ENCODE measurements at places on chromosomes 11 and 22.

DNA sequence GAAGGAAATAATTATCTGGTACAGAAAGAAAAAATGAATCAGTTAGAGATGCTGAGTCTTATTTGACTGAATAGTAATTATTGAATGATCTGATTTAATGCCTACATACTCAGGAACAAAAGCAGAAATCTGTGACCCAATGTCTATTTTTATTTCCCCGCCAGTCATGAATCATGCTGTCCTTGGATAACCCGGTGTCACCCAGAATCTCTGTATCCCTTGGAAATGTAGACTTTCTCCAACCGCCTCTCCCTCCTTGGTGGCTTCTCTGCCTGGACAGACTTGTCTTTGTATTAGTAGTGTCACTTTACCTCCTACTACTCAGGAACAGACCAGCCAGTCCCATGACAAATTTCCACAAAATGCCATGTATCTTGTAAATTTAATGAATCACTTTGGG, 173.3 kb upstream of the PDGFD start:
- DNase-seq = no peak

- DNase-seq = no peak
These were observed 28.7 kb upstream of the NAV2 start for GRCh38 chr11:19683862-19684491.

DNA sequence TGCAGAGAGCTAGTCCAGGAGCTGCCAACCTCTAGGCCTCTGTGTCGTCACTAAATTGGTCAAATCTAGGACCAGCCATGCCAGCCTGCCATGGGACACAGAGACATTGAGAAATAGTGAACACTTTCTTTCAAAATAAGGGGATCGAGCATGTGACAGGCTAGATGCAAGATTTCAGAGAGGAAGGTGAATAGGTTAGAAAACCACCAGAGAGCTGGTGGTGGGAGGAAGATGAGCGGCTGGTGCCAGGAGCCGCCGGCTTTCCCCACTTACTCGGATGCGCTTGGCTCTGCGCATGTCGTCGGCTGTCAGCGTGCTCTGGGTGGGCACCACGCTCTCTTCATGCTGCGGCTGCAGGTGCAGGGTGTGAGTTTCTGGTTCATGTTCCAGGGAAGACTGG, 35.4 kb upstream of the NFRKB start:
- DNase-seq = no peak

DNA sequence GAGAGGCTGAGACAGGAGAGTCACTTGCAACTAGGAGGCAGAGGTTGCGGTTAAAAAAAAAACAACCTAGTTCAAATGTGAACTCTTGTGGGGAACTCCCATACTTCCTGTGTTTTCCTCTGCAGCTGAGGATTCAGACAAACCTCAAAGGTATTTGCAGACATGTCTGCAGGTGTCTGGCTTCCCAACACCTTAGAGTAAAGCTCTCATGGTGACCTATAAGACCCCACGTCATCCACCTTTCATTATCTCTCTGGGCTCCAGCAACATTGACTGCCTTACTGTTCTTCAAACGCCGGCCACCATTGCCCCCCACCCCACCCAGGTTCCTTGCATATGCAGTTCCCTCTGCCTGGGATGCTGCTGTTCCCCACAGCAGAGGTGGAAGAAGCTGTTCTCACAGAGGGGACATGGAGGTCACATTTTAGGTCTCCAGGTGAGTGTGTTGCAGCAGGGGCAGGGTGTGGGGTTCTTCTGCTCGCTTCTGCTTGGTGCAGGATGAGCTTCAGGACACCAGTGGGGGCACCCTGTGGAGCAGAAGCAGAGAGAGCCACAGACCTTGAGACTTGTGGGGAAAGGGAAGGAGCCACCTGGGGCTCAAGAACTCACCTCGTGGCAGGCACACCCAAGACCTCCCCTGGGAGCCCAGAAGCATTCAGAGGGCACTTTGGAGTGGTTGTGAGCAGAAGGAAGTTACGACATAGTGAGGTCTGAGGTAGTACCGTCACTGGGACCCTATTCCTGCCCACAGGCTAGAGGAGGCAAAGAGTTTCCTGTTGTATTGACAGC, 203.2 kb downstream of the CSNK2A3 start:
- no peak for DNase-seq

GRCh38 chr22:37126383-37126782, 16.9 kb upstream of the TMPRSS6 start:
- DNase-seq = no peak

DNA sequence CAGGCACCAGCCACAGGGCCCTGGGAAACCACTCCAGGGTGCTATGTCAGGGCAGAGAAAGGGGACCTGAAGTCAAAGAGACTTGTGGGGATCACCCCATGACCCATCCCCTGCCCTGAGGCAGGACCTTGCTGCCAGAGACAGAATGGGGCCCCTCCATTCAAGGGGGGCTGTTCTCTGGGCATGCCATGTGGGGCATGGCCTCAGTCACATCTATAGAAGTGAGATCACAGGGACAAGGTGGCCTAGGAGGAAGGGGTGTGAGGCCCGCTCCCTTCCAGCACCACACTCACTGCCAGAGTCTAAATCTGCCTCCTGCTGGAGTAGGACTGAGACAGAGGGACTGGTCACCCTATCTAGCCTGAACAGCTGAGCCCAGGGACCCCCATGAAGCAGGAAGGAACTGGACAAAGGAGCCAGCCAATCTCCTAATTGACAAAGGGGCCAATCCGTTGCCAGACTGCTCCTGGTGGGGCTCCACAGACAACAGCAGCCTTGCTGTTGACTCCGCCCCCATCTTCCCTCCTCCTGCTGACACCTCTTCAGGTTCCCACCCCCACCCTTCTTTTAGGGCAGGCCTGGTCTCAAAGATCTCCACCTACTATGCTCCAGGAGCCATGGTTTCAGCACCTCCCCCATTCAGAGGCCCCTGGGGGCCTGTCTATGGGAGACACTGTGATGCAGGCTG, 26.0 kb downstream of the NEAT1 start:
- no peak for DNase-seq

DNA sequence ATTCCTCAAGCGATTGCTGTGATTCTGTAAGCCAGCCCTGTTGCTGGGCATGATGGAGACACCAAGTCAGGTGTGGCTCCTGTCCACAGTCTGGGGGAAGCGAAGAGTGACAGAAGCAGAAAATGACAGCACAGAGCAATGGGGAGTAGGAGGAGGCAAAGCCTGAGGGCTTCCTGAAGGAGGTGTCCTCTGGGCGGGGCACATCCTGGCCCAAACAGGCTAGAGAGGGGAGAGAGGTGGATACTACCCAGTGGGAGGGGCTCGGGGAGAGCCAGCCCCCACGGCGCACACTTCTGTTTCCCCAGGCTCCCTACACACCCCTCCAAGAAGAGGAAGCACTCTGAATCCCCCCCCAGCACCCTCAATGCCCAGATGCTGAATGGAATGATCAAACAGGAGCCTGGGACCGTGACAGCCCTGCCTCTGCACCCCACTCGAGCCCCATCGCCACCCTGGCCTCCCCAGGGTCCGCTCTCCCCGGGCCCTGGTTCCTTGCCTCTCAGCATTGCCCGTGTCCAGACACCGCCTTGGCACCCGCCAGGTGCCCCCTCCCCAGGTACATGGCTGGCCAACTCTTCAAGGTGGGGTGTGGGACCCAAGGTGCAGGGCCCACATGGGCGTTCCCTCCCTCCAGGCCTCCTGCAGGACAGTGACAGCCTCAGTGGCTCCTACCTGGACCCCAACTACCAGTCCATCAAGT, 18.9 kb downstream of the MYRF start:
- DNase-seq = no peak

DNA sequence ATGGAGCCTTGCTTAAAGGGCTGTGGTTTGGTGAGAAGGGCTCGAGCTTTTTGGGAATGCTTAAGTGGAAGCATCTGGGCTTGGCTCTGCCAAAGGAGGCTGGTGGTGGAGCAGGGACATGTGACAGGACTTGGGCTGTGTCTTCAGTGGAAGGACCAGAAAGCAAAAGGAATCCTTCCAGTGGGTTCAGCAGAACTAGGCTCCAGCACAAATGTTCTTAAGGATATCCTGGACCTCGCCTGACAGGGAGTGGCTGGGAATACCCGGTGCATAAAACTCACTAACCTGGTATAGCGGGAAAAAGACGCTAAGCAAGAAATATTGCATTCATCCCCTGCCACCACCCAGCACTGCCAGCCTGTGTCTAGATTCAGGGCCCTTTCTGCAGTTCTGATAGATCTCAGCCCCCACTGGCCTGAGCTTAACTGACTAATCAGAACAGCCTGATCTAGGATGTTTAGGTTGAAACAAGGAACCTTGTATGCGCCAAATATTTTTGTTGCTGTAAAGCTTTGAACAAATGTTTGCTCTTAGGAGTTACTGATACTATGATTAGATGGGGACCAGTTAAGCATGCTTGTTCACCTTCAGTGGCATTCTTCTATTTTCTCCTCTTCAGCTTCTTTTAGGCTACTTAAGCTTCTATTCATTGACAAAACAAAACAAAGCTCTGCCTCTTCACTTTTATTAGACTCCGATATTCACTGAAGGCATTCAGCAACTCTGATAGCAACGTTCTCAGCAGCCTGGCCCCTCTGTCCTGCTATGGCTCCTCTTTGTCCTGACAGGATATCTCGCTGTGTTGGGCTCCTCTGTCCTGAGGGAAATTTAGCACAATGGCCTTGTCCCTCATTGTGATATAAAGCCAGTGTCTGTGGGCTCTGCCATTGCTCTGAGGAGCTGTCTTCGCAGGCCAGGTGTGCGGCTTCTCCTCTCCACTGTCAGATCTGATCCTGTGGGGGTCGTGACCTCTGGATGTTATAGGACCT, 25.0 kb downstream of the PPFIBP2 start:
- DNase-seq = no peak

GRCh38 chr11:111403051-111403726, 24.1 kb upstream of the POU2AF1 start:
- DNase-seq = no peak

- no peak for DNase-seq
These were observed 16.5 kb downstream of the SIAE start for GRCh38 chr11:124656774-124657630.

DNA sequence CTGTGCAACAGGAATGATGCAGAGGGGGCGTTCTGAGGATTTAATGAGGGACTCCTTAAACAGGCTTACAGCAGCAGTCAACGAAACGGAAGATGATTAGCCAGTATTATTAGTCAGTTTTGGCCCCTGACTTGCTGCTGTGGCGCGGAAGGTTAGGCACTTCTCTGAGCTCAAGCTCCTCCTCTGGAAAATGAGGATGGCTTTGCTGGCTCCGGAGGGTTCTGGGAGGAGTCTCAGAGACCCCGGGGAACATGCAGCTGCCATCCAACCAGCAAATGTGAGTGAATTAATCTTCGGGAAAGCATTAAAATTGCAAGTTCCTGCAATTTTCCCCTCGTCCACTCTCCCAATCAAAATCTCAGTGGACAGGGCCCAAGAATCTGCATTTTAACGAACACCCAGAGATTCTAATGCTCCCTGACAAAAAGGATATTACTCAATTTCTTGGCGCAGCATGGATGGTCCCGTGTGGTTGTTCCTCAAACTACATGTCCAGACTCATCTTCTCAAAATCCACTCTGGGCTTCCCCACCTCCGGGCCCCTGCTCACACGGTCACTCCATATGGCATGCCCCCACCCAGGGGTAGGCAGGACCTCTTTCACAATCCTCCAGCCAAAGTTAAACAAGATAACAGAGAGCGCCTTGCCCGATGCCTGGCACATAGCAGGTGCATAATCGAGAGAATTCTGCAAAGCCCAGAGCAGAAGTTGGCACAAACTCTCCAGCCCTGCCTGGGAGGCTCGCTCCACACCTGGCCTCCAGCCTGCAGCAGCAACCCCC, 6.4 kb downstream of the ELFN2 start:
- no peak for DNase-seq

DNA sequence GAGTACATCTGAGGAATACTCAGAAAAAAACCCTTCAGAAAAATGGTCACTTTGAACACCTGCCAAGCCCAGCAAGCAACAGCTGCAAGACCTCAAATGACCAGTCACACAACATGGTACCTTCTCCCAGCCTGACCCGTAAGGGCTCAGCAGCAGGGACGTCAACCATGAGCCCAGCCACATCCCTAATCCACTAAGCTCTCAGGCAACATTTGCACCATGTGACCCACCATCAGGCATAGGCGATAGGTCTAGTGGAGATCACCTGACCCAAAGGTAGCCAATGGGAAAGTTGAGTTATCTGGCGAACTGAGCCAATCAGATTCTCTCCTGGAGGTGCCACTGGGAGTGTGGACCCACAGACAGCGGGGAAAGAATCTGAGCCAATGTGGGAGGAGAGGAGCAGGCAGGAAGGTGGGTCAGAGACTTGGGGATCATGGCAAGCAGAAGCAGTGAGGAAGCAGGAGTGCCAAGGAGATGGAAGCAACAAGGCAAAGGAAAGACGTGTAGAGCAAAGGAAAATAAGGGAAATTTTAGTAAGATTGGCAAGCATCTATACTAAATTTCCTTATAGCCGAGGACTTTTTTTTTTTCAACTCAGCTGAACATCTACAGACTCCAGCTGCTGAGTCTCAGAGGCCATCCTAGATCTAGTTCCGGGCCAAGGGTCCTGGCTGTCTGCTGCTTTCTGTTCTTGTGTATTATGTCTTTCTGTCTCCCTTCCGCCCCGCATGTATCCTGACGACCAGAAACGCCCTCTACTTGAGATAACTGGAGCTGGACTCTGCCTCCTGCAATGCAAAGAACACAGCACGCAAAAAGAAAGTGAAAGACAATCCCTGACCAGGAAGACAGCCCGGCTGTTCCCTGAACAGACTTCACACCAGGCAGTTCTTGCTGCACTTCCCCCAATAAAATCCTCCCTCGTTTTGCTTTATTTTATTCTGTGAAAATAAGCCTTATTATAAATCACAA, 11.0 kb upstream of the PLAAT2 start:
- no peak for DNase-seq

DNA sequence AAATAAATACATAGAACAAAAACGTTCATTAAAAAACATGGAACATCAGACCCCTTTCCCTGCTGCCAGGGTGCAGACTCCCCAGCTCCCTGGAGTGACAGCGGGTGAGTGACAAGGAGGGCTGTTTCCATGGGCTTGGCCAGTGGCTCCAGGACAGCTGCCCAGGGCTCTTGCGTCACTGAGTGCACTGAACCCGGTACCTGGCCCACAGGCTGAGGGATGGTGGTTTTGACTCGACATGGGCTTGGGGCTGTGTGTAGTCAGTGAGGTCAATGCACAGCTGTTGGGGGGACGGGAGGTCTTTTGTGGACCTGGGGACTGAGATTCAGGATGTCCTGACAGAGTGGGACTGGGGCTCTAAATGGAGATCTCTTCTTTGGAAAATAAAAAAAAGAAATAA, 142.1 kb upstream of the B3GAT1 start:
- DNase-seq = no peak

- no peak for DNase-seq
These were observed 68.7 kb downstream of the NAV2 start for GRCh38 chr11:19781351-19781750.

DNA sequence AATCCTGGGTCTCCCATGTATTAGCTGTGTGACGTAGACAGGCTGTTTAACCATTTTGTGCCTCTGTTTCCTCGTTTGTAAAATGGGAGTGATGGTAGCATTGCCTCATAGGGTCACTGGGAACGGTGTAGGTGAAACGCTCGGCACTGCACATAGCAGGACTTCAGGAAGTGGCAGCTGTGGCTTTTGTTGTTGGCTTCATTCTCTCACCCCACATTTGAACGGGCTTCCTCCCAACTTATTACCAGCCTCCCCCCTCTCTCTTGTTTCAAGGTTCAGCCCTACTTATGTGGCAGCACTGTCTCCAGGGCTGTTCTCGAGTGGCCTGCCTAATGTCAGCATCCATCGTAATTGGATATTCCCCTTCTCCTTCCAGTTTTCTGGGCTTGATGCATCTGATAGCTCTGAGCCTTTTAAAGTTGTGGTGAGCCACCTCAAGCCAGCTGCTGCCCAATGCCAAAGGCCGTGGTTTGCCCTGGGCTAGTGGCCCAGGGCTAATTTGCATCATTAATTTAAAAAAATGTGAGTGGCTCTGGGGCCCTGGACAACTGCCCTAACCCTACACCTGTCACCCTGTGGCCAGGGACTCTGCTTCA, 217.8 kb upstream of the TBCEL start:
- DNase-seq = no peak

All from kidney epithelial cell (primary cell).